ENCODE measurements at places on chromosomes 16 and 17.

DNA sequence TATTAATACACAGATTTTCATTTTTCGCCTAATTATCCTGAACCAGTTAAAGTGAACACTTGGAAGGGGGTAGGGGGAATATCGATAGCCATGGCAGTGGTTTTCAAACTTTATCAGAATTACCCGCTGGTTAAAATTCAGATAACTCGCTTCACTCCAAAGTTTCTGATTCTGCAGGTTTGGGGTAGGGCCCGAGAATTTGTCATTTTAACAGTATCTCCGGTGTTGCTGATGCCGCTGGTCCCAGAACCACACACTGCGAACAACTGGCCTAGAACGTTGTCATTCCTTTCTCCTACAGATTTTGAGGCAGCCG is 313 bp upstream of the NSRP1 start:
- peak overlapping the region; percentile 95 for H3K4me3 ChIP-seq
- no peaks in the 10 kb centered on the region for H3K27me3 ChIP-seq
- peaks cover 12% of the 10 kb centered on the region for H3K36me3 ChIP-seq
- peaks cover 31% of the 10 kb centered on the region for H3K4me1 ChIP-seq

DNA sequence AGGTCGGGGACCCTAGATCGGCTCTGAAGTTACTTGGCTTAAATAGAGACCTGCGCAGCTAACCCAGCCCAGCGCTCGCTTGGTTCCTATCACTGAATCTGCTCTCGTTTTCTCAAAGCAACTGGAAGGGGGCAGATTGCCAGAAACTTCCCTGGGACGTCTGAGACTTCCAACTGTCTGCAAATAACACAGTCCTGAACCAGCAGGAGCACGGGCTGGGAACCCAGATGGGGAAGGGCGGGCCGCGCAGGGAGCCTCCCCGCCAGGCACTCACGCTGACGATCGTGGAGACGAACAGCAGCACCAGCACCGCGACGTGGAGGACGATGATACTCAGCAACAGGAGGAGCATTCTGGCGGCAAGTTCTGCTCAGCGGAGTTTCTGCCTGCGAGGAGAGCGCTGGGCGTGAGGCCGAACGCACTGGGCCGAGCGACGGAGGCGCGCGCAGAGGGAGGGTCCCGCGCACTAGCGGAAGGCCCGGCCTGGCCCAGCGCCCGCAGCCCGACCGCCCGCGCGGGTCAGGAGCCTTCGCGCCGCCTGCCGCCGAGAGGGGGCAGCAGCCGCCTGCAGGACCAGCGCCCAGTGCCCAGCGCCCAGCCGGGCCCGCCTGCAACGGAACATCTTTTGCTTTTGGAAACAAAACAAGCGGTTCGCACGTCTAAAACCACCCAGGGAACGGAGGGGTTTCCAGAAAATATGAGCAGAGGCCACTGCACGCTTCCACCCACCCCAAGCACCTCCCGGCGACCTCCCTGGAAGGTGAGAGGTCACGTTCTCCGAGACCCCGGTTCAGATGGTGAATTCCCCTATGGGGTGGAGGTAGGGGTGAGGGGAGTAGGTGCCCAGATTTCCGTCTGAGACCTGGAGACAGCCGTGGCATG is 4.5 kb downstream of the PMP22 start:
- H3K36me3 ChIP-seq = no peaks in the 10 kb centered on the region
- DNase-seq = peak; percentile 48
- no peak overlapping the region for H3K27ac ChIP-seq
- peaks cover 36% of the 10 kb centered on the region for H3K27me3 ChIP-seq
- H3K4me3 ChIP-seq = no peak overlapping the region

GRCh38 chr16:21708533-21709115 is 44.9 kb downstream of the OTOA start:
- H3K4me3 ChIP-seq = no peak overlapping the region
- H3K27me3 ChIP-seq = no peaks in the 10 kb centered on the region
- H3K36me3 ChIP-seq = no peaks in the 10 kb centered on the region
- DNase-seq = peak; percentile 80
- H3K4me1 ChIP-seq = no peaks in the 10 kb centered on the region

DNA sequence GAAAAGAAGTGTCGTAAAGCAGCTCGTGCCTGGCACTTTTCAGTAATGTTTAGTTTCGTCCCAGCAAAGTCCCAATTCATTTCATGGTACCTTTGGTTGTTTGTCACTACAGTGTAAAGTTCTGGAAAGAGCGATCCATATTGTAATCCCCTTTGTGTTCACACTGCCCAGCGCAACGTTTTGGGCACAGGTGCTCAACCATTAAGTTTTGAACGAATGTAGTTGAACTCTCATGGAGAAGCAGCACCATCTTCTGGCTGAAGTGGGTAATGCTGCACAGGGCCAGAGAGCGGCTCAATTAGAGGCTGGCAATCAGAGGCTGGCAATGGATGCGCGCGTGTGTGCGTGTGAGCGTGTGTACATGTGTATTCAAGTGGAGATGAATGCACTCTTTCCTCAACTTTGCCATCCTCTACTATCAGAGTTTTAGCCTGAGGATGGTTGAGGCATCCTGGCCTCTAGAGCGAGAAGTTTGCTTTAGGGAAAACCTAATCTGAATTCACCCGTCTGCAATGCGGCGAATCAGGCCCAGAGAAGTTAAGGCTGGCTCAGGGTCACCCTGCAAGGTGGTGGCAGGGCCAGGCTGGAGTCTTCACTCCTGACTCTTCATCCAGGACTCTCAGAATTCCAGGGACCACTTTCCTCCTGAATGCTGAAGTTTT is 29.9 kb downstream of the DYNLL2 start:
- peaks cover 2% of the 10 kb centered on the region for H3K27me3 ChIP-seq
- peak; percentile 81 for DNase-seq
- no peaks in the 10 kb centered on the region for H3K4me1 ChIP-seq
- H3K36me3 ChIP-seq = no peaks in the 10 kb centered on the region

DNA sequence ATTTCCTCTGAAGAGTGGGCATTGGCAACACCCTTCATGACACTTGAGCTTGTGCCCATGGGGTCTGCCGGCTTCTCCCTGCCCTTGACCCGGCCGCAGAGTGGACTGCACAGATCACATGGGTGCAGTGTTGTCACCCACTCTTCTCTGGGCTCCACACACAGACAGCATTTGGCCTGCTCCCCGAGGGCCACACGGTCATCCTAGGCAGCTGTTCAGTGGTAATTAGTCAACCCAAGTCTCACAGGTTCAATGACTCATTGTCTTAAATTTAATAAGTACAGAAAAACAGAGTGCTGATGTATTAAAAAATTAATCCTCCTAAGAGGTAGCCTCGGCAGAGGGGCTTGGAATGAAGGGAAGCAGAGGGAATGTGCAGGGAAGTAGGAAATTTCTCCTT is 204.8 kb downstream of the MSI2 start:
- H3K4me3 ChIP-seq = no peak overlapping the region
- H3K27me3 ChIP-seq = no peaks in the 10 kb centered on the region
- no peak for DNase-seq
- H3K36me3 ChIP-seq = peaks cover 3% of the 10 kb centered on the region
- H3K27ac ChIP-seq = no peak overlapping the region
- peaks cover 52% of the 10 kb centered on the region for H3K4me1 ChIP-seq

- DNase-seq = no peak
- no peak overlapping the region for H3K4me3 ChIP-seq
- H3K27me3 ChIP-seq = no peaks in the 10 kb centered on the region
- no peaks in the 10 kb centered on the region for H3K4me1 ChIP-seq
Measured at GRCh38 chr17:15900871-15901270, 44.1 kb upstream of the ADORA2B start.

GRCh38 chr17:43632221-43632620 is 29.5 kb downstream of the MEOX1 start:
- no peaks in the 10 kb centered on the region for H3K27me3 ChIP-seq
- H3K27ac ChIP-seq = no peak overlapping the region
- DNase-seq = no peak
- no peaks in the 10 kb centered on the region for H3K4me1 ChIP-seq

DNA sequence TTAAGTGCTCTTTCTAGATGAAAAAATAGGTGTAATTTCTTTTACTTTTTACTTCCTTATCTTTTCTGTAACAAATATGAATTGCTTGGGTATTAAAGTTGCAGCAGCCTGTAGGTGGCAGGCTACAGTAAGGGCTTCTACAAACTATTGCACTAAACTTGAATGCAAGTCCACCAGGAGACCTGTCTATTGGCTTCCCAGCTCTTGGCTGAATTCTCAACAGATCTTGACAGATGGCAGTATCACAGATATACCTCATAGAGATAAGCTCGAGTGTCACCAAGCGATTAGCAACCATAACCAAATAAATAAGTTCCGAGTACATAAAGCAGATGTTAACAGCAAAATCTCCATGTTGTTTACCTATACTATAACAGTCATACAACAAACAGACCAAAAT is 5.9 kb downstream of the BBS2 start:
- peaks cover 15% of the 10 kb centered on the region for H3K4me1 ChIP-seq
- no peak overlapping the region for H3K27ac ChIP-seq
- no peaks in the 10 kb centered on the region for H3K27me3 ChIP-seq
- peaks cover 35% of the 10 kb centered on the region for H3K36me3 ChIP-seq
- H3K4me3 ChIP-seq = no peak overlapping the region
- peak; percentile 58 for DNase-seq

Data from CD4-positive, CD25-positive, alpha-beta regulatory T cell (primary cell).